ENCODE measurements at places on chromosomes 12 and 14. TPM values are rescaled to one million over a fixed set of nuclear protein-coding genes. Genes with fewer than 3 reads are reported as not detected.

DNA sequence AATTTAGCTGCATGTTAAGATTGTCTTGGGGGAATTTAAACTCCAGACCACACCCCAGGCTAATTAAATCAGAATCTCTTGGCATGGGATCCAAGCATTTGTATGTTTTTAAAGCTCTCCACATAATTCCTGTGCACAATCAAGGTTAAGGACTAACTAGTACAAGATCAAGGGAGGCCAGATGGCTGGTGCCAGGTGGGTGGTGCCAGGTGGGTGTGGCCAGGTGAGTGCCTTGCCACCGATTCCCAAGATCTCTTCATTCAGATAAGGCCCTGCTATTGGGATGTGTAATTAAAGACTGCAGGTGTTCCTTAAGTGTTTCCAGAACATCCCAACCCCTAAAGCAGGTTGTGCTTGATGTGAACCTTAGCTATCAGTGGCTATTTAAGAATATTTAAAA, 75.1 kb downstream of the NRXN3 start:
- H3K27ac ChIP-seq = no peak overlapping the region
- H3K27me3 ChIP-seq = no peaks in the 10 kb centered on the region
- H3K4me3 ChIP-seq = no peak overlapping the region
- peak; percentile 65 for DNase-seq
- no peaks in the 10 kb centered on the region for H3K36me3 ChIP-seq

DNA sequence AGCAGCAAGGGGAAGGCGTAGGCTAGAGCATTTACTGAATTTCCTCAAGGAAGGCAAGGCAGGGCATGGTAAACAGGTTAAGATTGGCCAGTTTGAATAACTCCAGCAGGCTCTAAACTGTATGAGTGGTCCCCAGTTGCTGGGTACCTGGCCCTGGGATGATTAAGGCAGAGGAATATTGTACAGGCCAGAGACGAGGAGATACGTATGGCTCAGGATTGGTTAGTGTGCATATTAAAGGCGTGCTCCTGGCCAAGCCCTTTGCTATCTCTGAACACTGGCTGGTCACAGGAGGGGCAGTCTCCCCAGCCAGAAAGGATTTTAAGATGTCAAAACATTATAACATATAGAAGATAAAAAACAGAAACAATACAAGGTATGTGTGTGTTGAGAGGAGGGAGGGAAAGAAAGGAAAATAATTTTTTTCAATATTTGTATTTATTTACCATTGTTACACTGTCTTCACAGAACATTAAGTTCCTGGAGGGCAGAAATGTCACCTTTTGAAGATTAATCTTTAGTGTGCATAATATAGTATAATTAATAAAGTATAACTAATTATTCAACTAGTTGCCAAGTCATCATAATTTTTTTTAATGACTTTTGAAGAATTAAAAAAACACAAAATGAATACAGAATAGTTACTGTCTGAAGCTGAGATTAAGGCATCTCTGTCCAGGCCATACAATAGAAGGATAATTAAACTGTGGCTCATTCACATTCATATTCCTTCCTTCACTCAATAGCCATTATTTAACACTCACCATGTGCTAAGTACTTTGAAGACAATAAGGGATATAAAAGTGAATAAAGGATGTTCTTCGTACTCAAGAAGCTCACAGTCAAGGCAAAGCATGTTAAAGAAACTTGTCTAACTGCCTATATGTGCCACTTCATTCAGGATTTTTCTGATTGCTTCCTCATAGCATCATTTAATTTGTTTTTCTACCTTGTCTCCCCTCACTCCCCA, 41.9 kb downstream of the DCP1B start:
- H3K27me3 ChIP-seq = no peaks in the 10 kb centered on the region
- DNase-seq = no peak
- H3K4me1 ChIP-seq = peaks cover 4% of the 10 kb centered on the region
- H3K27ac ChIP-seq = peak overlapping the region; percentile 54
- no peak overlapping the region for H3K4me3 ChIP-seq

DNA sequence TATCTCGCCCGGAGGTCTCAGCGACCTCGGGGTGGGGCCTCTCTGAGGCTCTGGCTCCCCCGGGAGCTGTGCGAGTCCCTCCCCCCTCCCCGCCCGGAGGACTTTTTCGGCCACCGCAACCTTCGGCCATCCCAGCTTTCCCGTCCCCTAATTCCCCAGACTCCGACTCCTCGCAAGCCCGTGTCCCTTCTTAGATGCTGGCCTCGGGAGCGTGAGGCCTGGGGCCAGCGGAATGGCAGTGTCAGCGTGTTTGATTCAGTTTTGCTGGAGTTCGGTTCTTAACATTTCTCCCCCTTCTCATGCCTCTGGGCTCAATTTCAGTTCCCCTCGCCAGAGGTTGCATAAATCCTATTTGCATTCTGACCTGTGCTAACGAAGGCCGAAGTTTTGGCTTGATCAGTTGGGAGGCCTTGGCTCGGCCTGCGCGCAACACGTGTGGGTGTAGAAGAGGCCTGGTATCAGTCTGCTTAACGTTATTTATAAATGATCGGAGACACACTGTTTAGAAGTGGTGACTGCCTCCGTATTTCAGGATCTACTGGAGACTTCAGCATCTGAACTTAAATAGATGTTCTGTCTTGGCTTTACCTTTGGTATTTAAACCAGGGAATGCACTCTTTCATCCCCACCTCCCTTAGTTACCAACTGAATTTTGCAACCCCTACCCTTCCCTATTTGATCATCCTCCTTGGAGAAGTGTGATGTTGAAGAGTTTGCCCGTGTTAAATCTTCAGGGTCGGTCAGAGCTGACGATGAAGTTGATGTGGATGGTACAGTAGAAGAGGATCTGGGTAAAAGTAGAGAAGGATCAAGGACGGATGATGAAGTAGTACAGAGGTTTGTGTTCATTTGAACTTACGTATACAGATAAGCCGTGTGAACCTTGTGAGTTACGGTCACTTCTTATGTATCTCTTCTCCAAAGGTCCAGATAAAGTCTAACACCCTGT, 851 bp downstream of the HSP90B1 start:
- H3K4me3 ChIP-seq = peak overlapping the region; percentile 66
- no peaks in the 10 kb centered on the region for H3K27me3 ChIP-seq
- H3K27ac ChIP-seq = peak overlapping the region; percentile 89
- DNase-seq = peak; percentile 51
- no peaks in the 10 kb centered on the region for H3K36me3 ChIP-seq

DNA sequence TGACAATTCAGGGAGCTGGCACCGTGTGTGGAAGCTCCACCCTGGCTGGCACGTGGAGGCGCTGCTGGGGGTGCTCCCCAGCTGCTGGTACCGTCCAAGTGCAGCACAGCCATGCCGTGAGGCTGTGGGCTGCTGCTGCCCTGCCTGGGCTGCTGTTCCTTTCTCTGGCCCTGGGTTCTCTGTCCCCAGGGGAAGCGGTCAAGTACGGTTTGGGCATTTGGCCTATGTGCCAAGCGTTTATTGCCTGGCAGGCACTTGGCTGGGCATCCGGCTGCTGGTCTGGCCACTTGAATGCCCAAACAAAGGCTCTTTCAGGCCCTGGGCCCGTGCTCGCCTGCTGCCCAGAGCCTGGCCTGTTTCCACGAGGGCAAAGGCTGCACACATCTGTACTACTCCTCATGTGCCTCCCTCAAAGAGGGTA, 39.6 kb downstream of the RHOF start:
- H3K27ac ChIP-seq = no peak overlapping the region
- H3K36me3 ChIP-seq = no peaks in the 10 kb centered on the region

GRCh38 chr14:22813145-22813544, 2.1 kb downstream of the SLC7A7 start:
- no peak overlapping the region for H3K27ac ChIP-seq
- no peak for DNase-seq
- H3K27me3 ChIP-seq = no peaks in the 10 kb centered on the region
- no peaks in the 10 kb centered on the region for H3K4me1 ChIP-seq

- peaks cover 8% of the 10 kb centered on the region for H3K36me3 ChIP-seq
- no peak overlapping the region for H3K27ac ChIP-seq
- H3K4me1 ChIP-seq = no peaks in the 10 kb centered on the region
- DNase-seq = no peak
- H3K4me3 ChIP-seq = no peak overlapping the region
Measured at GRCh38 chr12:63792338-63792737, 12.6 kb downstream of the RXYLT1 start.

GRCh38 chr14:49479432-49479831, 106.7 kb downstream of the RPS29 start:
- no peak for DNase-seq
- H3K4me3 ChIP-seq = no peak overlapping the region
- H3K27ac ChIP-seq = no peak overlapping the region
- no peaks in the 10 kb centered on the region for H3K27me3 ChIP-seq
- H3K4me1 ChIP-seq = peaks cover 7% of the 10 kb centered on the region
- no peaks in the 10 kb centered on the region for H3K36me3 ChIP-seq

- peak; percentile 47 for DNase-seq
- peak overlapping the region; percentile 70 for H3K27ac ChIP-seq
- H3K4me1 ChIP-seq = peaks cover 9% of the 10 kb centered on the region
- H3K4me3 ChIP-seq = no peak overlapping the region
- H3K27me3 ChIP-seq = no peaks in the 10 kb centered on the region
- no peaks in the 10 kb centered on the region for H3K36me3 ChIP-seq
Measured at GRCh38 chr14:61472801-61473376, 151.5 kb downstream of the PRKCH start.

GRCh38 chr12:100652488-100652887, 79.0 kb downstream of the GAS2L3 start:
- H3K27me3 ChIP-seq = no peaks in the 10 kb centered on the region
- no peak for DNase-seq
- H3K36me3 ChIP-seq = no peaks in the 10 kb centered on the region
- no peak overlapping the region for H3K4me3 ChIP-seq
- no peak overlapping the region for H3K27ac ChIP-seq

GRCh38 chr12:75766263-75767160, 255.1 kb upstream of the KRR1 start:
- no peaks in the 10 kb centered on the region for H3K4me1 ChIP-seq
- H3K27ac ChIP-seq = no peak overlapping the region
- DNase-seq = no peak
- H3K36me3 ChIP-seq = no peaks in the 10 kb centered on the region
- H3K27me3 ChIP-seq = no peaks in the 10 kb centered on the region

DNA sequence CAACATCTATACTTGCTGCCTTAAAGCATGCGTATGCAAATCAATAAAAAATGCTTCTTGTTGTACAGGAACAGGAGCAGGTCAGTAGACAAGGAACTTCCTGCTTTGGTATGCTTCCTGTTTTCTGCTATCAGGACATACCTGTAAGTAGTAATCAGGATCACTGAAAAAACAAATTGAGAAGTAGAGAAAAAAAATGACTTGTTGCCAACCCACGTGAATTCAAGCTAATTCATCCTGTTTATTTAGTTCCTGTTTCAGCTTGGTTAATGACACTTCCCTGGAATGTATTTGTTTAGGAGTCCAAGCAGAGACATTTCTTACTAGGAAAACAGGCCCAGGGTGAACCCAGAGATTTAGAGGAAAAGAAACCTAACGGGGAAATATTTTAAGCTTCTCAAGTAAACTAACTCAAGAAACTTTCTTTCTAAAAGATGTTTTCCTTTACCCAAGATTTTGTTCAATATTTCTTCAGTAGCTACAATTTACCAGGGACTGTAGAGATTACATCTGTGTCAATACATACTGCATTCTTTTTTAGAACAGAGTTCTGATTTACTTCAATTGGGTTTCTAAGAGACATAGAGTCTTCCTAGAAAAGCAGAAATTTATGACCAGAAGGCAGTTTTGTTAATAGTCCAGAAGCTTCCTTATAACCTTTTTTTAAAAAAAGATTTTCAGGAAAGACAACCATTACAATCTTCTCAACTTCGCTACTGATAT, 124.2 kb downstream of the PAWR start:
- no peaks in the 10 kb centered on the region for H3K36me3 ChIP-seq
- no peak overlapping the region for H3K4me3 ChIP-seq
- H3K4me1 ChIP-seq = no peaks in the 10 kb centered on the region
- no peaks in the 10 kb centered on the region for H3K27me3 ChIP-seq

DNA sequence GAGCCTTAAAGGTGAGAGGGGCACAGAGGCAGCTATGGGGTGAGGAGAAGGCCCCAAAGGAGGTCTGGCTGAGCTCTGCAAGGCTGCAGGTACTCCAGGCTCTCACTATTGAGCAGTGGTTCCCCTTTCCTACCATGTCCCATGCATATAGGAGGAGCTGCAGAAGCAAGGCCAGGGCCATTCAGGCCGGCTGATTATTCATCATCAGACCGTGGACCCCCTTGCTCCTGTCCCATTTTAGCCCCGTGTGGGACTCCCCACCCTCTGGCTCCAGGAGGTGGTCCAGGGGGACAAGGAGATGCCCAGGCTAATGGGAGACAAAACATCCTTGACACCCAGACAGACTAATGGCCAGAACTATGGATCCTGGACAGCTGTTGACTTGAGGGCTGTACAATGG, 3.1 kb downstream of the GPD1 start:
- no peaks in the 10 kb centered on the region for H3K27me3 ChIP-seq
- H3K4me1 ChIP-seq = peaks cover 43% of the 10 kb centered on the region

- H3K27ac ChIP-seq = no peak overlapping the region
- H3K27me3 ChIP-seq = no peaks in the 10 kb centered on the region
- H3K4me3 ChIP-seq = no peak overlapping the region
Measured at GRCh38 chr14:103569408-103569807, 6.6 kb downstream of the COA8 start.

GRCh38 chr12:103560604-103561101, 26.4 kb upstream of the STAB2 start:
- DNase-seq = no peak
- no peak overlapping the region for H3K4me3 ChIP-seq
- no peaks in the 10 kb centered on the region for H3K4me1 ChIP-seq
- H3K27ac ChIP-seq = no peak overlapping the region
- no peaks in the 10 kb centered on the region for H3K36me3 ChIP-seq

- H3K4me1 ChIP-seq = no peaks in the 10 kb centered on the region
- no peak overlapping the region for H3K27ac ChIP-seq
- H3K27me3 ChIP-seq = no peaks in the 10 kb centered on the region
- H3K36me3 ChIP-seq = no peaks in the 10 kb centered on the region
- no peak for DNase-seq
Measured at GRCh38 chr12:101013993-101014392, 196.0 kb downstream of the SLC5A8 start.

DNA sequence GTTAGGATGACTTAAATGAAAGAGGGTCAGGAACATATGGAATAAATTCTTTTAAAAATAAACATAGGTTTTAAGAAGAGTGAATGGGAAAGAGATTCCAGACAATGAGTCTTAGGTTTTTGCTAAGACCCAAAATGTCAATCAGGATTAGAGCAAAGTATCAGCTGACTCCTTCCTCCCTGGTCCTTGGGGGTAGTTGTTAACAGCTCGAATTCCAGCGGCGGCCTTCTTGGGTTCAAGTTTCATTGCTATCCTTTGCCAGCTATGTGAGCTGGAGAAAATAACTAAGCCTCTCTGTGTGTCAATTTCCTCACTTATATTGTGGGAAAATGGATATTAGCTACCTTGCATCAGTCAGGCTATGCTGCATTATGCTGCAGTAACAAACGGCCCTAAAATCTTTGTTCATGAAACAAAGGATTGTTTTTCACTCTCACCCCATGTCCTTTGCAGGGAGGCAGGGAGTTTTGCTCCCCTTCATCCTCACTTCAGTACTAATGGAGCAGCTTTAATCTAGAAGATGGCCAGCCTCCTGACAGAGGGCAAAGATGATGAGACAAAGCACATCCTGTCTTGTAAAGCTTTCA, 83.8 kb upstream of the RFLNA start:
- DNase-seq = no peak
- H3K4me1 ChIP-seq = no peaks in the 10 kb centered on the region

GRCh38 chr14:96252323-96252998, 3.5 kb upstream of the BDKRB1 start:
- peaks cover 6% of the 10 kb centered on the region for H3K4me1 ChIP-seq
- peak overlapping the region; percentile 58 for H3K27ac ChIP-seq
- H3K36me3 ChIP-seq = no peaks in the 10 kb centered on the region

Gene EML1
- total RNA-seq = 16.8 TPM

Gene DUSP16
- 16.1 TPM for total RNA-seq

Gene KIF5A
- total RNA-seq = 1.3 TPM

Gene AVPR1A
- total RNA-seq = 0.82 TPM

Gene SERPINA9
- not detected for total RNA-seq

Gene IFNG
- not detected for total RNA-seq

Gene C1R
- 154 TPM for total RNA-seq

Gene KRT3
- not detected for total RNA-seq

Gene LRRK2
- 1.9 TPM for total RNA-seq

Gene RASAL1
- 4.1 TPM for total RNA-seq

Gene DIO2
- total RNA-seq = 0.68 TPM

Measured in transverse colon (tissue), 4 donors.